H4 (cell line): ENCODE measurements at places on chromosomes 1 and 21.
A peak's percentile ranks its signal among the peaks of the same experiment; 100 is the strongest.

DNA sequence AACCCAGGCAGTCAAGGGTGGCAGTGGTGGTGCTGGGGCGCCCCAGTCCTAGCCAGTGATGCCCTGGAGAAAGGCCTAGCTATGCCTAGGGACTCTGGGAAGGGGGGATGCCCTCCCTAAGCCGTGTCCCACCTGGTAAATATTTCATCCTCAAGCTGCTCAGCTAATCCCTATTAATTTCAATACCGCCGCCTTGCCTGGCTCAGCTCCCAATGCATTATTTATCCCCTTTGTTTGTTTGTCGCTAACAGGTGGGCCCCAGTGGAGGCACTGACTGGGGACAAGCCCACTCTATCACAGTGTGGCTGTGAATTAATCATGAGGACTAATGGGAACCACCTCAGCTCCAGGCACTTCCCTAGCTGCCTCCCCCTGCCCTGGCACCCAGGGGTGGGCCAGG lies 22.5 kb downstream of the DMAP1 start:
- no peak for DNase-seq

- no peak for DNase-seq
Observed at GRCh38 chr1:174110053-174110452, 49.3 kb upstream of the RABGAP1L start.

GRCh38 chr1:151508833-151509232 lies 2.4 kb upstream of the CGN start:
- no peak for DNase-seq

DNA sequence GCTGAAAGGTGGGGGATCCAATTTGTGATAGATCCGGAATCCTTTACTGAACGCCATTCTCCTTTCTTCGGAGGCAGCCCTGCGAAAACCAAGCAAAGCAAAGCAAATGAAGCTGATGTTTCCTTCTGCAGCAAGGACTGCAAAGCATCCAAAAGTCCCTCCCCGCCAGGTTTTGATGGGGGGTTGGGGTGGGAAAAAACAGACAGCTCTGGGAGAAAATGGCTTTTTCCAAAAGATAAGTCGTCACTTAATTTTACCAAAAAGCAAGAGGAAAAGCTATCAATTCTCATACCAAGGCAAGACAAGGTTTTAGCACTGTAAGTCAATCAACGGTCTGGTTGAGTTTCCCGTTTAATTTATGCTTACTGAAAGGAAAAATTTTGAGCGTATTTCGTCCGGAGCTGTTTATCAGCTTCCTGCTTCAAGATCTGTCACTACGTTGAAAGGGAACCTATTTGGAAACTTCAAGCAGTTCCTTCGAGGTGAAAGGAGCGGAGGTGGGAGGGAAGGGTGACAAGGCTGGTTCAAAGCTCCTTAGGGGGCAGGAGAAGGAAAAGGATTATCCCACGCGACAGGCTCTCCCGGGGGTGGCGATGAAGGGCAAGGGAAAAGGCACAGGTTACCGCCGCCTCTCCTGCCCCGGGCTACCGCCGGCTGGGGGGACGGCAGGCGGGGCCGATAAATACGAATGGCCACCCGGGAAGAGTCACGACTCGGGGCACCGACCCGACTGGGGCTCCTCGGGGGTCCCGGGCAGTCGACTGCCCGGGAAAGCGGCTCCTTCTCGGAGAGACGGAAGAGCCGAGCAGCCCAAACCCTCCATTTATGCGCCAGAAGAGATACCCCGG lies 750 bp downstream of the SYNJ1 start:
- peak; percentile 16 for DNase-seq

GRCh38 chr1:53465023-53465957 lies 6.1 kb downstream of the DMRTB1 start:
- DNase-seq: no peak

- no peak for DNase-seq
Observed at GRCh38 chr1:184449916-184450315, 63.1 kb downstream of the C1orf21 start.

GRCh38 chr1:17259233-17259873 lies 10.5 kb downstream of the PADI3 start:
- DNase-seq: peak; percentile 82

DNA sequence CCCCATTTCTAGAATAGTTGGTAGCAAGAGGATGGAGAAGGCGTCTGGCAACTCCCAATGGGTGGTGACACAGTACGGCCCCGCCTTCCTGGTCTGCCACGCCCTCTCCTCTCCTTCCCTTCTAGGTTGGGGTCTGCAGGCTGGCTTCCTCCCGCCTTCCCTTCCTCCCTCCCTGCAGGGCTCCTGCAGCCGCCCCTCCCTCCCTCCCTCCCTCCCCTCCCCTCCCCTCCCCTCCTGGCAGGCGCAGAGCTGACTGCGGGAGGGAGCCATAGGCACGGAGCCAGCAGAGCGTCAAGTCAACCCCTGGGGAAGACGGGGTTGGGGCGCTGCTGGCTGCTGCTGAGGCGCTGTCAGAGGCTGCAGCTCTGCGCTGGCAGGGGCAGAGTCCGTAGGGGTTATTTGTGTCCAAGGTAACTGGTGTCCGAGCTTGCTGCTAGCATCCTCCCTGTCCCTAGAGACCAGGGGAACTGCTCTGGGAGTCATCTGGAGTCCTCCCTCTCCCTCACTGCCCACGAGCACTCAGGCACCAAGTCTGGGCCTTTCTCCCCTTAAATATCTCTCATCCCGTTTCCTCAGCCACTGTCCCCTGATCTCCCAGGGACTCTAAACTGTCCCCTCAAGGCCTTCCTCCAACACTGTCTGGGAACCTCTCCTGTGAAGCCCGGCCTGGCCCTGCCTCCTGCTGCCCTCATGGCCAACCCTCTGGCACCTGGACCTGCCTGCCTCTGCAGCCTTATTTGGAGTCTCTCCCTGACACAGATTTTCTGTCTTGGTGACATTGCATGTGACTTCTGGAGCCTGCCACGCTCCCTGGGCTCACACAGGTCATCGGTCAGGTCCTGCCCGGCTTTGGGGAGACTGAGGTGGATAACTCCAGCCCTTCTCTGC lies 57.4 kb upstream of the ACOT11 start:
- peak; percentile 5 for DNase-seq

- DNase-seq: no peak
Observed at GRCh38 chr1:101005871-101006270, 19.7 kb downstream of the DPH5 start.

DNA sequence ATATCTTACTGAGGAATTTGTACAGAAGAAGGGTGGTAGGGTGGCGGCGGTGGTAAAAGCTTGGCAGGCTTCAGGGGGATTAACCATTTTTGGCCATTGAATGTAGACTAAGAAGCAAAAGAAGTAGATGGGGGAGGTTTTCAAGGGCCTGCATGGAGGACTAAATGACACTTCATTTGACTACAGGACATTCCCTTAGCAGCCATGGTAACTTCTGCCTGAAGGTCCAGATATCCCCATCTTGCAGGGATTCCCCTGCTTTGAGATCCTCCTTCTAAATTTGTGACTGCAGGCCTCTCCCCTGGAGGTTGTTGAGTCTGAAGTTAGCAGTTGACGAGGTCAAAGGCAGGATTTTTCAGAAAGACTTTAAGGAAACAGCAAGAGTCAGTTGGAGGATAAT lies 4.8 kb downstream of the VASH2 start:
- DNase-seq: no peak

- DNase-seq: no peak
Observed at GRCh38 chr1:46533179-46533864, 18.1 kb downstream of the KNCN start.

DNA sequence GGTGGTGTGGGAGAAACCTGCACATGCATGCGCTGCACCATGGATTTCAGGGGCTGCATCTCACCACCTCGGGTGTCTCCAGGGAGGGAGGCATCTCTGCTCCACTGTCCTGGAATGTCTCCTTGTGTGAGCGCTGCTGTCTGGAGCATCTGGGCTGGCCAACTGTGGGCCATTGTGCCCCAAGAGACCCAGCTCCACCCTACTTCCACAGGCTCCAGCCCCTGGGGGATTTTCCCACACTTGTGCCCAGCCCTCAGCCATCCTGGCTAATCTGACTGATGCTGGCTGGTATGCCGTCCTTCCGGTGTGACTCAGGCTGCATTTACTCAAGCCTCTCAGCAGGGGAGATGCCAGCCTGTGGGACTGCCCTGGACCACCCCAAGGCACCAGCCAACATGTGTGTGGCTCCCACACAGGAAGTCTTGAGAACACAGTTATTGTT lies 62.0 kb downstream of the TRIM11 start:
- DNase-seq: peak; percentile 41

DNA sequence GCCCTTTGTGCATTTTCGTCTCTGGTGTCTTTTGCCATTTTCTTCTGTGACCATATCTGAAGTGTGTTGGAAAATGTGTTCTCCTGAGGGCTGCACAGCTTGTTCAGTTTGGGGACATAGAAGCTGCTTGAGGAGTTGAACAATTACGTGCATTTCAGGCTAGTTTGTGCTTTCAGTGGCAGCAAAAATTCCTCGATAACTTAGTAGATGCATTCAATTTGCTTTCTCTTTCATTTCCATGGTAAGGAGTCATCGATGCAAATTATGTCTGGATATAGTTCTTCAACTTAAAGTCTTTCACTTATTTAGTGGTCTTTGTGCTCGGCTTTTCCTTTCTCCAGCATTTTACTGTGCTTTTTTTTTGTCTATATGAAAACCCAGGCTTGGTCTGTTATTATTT lies 441.5 kb downstream of the PLA2G4A start:
- no peak for DNase-seq

- DNase-seq: no peak
Observed at GRCh38 chr1:60936163-60936562, 146.2 kb upstream of the NFIA start.

GRCh38 chr1:34597877-34598514 lies 156.9 kb upstream of the GJB5 start:
- DNase-seq: no peak

GRCh38 chr1:6460301-6461050 lies 5.5 kb downstream of the TNFRSF25 start:
- DNase-seq: no peak

GRCh38 chr1:231550448-231550781 lies 21.9 kb downstream of the TSNAX start:
- no peak for DNase-seq

DNA sequence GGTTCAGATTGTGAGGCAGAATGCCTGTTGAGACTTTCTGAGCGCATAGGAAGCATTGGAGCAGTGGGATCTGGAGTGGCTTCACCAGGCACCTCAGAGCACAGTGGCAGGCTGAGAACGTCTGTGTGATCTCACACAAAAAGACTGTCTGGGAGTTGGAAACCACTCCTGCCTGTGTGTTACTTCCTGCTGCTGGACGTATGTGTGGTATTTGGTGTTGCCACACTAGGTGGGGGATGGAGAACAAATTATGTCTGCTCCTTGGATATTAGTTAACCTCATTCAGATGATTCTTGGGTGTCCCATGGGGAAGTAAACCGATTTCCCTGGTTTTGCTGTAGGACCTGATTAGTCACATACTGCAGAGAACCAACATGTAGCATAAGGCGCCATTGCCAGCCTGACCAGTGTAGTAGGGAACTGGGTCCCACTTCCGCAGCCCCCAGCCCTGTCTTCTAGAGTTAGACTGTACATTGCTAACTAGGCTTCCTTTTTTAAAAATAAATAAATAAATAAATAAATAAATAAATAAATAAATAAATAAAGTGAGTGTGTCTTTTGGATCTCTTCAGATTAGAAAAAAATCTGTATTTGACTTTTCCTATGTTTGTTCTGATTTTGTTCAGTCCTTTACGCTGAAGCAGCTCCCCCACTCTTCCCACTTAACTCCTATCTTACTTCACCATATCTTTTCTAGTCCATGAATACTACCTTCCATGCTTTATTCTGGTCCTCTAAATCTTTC lies 26.9 kb downstream of the UCK2 start:
- DNase-seq: peak; percentile 76

DNA sequence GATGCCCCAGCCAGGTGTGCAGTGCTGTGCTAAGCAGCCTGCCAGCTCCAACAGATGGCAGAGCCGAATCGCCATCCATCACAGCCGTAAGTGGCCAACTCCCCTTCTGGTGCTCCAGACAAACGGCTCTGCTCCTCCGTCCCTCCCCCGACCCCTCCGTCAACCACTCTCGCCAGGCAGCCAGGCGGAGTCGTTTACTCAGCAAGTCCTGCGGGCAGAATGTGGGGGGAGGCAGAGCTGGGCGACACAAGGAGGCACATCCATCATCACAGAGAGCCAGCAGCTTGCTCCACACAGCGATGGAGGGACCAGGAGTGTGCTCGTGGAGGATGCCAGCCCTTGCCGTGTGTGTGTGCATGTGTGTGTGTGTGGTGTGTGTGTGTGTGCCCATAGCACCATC lies 206.6 kb upstream of the GRIK3 start:
- no peak for DNase-seq

- DNase-seq: no peak
Observed at GRCh38 chr21:45392573-45392971, 12.4 kb upstream of the COL18A1 start.

- no peak for DNase-seq
Observed at GRCh38 chr1:198907423-198907746, 268.5 kb downstream of the PTPRC start.

GRCh38 chr1:10903821-10904220 lies 107.4 kb upstream of the CASZ1 start:
- DNase-seq: no peak

GRCh38 chr1:236451796-236452373 lies 57.8 kb downstream of the EDARADD start:
- DNase-seq: peak; percentile 27

- no peak for DNase-seq
Observed at GRCh38 chr1:113129529-113130185, 56.7 kb downstream of the LRIG2 start.

- peak; percentile 53 for DNase-seq
Observed at GRCh38 chr1:59976194-59977074, 49.9 kb upstream of the CYP2J2 start.

GRCh38 chr1:183816110-183816509 lies 11.2 kb downstream of the RGL1 start:
- no peak for DNase-seq

DNA sequence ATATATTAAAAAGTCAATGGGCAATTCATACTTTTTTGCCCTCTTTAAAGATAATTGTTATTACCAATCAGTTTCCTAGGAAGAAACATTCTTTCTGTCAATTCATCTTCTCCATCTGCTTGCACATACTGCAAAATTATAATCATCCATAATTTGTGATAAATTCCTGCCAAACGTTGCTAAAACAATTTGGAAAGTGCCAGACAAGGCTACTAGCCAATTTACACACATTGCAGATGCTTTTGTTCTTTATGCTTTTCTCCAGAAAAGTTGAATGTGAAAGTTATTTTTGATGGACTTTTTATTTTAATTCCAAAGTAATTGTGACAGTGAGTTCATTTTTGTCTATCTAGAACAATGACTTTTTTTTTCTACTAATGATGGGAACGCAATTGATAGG lies 992.8 kb upstream of the ADGRL2 start:
- DNase-seq: no peak

GRCh38 chr1:163130225-163130856 lies 61.2 kb downstream of the RGS4 start:
- DNase-seq: no peak
